ENCODE measurements at places on chromosomes 12 and 14. TPM values are rescaled to one million over a fixed set of nuclear protein-coding genes. Genes with fewer than 3 reads are reported as not detected.
A peak's percentile ranks its signal among the peaks of the same experiment; 100 is the strongest.

DNA sequence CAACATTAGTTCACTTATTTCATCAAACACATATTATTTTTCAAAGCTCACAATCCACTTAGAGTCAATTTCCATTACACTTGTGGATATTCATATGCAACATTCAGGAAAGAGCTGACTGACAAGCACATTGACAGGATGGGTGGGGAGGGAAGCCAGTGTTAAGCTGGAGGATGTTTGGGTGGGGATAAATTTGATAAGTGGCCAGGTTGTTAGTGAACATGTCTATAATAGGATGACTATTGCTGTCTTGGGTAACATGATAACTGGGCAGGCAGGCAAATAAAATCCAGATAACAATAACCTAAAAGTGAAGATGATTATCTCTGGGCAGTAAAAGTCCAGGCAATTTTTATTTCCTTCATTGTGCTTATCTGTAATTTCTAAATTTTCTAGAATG is 73.8 kb upstream of the OSBPL8 start:
- H3K4me1 ChIP-seq = peaks cover 25% of the 10 kb centered on the region
- H3K27me3 ChIP-seq = no peaks in the 10 kb centered on the region
- DNase-seq = no peak
- H3K27ac ChIP-seq = no peak overlapping the region
- no peak overlapping the region for H3K4me3 ChIP-seq
- H3K36me3 ChIP-seq = no peaks in the 10 kb centered on the region

DNA sequence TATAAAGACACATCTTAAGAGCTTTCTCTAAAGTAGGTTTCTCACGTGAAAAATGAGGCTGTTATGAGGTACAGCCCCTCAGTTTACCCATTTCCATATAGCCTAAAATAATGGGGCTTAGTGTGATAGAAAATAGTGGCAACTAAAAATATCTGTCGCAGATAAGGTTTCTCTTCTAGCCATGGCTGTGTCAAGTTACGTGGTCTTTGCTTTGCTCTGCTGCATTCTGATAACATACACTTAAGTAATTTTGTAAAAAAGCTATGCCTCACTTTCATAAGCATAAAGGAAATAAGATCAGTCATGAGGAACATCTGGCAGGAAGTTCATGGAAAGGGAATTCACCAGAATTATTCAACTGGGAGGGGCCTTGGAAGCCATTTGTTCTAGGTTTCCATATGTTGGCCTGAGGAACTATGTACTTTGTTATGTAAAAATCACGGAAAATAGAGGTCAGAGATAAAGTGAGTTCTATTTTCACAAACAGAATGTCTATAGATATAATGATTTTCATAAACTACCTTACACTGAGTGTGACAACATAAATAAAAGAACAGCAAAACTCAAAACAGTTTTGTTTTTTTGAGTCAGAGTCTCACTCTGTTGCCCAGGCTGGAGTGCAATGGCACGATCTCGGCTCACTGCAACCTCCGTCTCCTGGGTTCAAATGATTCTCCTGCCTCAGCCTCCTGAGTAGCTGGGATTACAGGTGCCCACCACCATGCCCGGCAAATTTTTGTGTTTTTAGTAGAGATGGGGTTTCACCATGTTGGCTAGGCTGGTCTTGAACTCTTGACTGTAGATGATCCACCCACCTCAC is 195.6 kb upstream of the KRR1 start:
- peaks cover 85% of the 10 kb centered on the region for H3K4me1 ChIP-seq
- H3K27me3 ChIP-seq = no peaks in the 10 kb centered on the region
- H3K36me3 ChIP-seq = no peaks in the 10 kb centered on the region
- peak overlapping the region; percentile 51 for H3K27ac ChIP-seq

DNA sequence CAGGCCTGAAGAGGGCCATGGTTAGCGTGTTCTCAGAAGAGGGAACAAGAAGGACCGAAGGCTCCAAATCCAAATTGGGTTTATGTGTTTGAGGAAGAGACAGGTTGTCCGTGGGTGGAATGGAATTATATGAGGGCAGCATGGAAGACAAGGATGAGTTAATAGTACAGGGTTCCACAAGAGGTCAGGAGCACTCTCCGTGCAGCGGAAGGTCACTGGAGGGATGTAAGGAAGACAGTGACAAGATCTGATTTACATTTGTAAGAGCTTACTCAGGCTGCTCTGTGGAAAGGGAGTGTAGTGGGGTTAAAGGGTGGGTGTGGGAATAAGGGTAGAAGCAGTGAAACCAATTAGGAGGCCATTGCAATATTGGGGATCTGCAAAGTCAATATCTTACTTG is 97.0 kb downstream of the TPH2 start:
- H3K27ac ChIP-seq = no peak overlapping the region
- H3K36me3 ChIP-seq = peaks cover 4% of the 10 kb centered on the region
- no peak overlapping the region for H3K4me3 ChIP-seq

DNA sequence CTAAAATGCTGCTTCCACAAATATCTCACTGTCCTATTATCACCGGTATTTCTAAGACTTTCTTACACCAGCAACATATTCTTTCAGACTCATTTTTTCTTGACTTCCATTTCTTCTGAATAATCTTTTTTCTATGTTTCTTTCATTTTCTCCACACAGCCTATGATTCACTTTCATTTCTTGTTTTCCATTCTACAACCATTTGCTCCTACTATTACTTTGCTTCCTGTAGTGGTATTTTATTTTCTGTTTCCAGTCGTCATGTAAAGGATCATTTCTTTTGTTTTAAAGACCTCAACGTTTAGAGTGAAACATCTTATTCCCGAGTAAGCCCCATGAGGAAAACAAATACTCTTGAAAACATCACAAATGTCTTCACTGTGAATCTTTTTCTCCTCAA is 182.2 kb upstream of the MDGA2 start:
- DNase-seq = no peak
- no peaks in the 10 kb centered on the region for H3K36me3 ChIP-seq
- no peaks in the 10 kb centered on the region for H3K4me1 ChIP-seq
- no peak overlapping the region for H3K4me3 ChIP-seq

DNA sequence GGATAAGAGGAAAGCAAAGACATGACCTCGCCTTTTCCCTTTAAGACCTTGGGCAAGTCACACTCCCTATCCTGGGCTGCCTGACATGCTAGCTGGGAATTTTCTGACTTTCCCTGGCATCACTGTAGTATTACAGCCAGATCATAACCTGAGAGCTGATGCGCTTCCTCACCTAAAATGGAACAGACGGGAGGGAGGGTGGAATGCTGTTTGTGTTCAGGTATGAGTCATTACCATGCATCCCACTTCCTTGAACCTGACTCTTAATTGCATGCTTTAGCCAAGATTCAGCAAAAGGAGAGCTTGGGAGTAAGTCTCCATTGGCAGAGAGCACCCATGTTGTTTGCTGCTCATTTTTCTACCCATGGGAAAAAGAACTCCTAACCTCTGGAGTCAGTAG is 156.5 kb downstream of the KCNK10 start:
- H3K36me3 ChIP-seq = peaks cover 3% of the 10 kb centered on the region
- no peak overlapping the region for H3K27ac ChIP-seq
- no peak for DNase-seq
- peaks cover 8% of the 10 kb centered on the region for H3K4me1 ChIP-seq
- no peak overlapping the region for H3K4me3 ChIP-seq

DNA sequence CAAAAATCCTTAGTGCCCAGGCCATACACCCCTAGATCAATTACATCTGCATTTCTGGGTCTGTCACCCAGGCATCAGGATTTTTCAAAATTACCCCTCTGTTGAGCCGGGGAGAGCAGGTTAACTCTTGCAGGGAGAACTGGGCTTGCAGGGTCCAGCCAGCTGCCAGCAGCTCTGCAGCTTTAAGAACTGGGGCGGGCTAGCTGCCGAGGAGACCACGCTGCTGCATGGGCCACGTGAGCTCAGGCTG is at the start of gene DGLUCY:
Gene DGLUCY, plus strand, starts transcription at position 245 of the 250 bp plus-strand sequence. CDS start 46,222 bp downstream, outside the sequence.
- H3K27ac ChIP-seq = peak within 1 kb of the TSS; percentile 95
- peak within 1 kb of the TSS; percentile 82 for H3K4me3 ChIP-seq
- H3K36me3 ChIP-seq = no peaks in the 10 kb centered on the region
- DNase-seq = no peak
- H3K27me3 ChIP-seq = no peaks in the 10 kb centered on the region

- no peaks in the 10 kb centered on the region for H3K36me3 ChIP-seq
- DNase-seq = no peak
- no peak overlapping the region for H3K27ac ChIP-seq
These were observed 154.7 kb downstream of the FBXL14 start for GRCh38 chr12:1439687-1440086.

DNA sequence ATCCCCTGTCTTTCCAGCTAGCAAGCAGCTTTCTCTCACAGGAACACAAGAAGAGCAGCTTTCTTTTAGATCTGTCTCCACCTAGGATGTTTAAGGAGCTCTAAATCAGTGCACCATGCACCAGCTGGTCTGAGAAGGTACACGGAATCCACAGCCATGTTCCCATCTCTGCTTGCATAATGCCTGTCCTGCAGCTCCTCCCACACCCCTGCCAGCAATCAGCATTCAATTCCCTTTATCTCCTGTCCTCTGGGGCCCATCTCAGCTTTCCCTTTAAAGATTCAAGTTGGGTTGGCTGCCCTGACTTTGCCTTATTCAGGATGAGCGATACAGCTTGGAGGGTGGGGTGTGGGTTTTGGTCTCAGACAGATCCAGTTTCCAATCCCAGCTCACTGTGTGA is 826.3 kb downstream of the BCL11B start:
- no peaks in the 10 kb centered on the region for H3K27me3 ChIP-seq
- no peak overlapping the region for H3K27ac ChIP-seq

GRCh38 chr12:125922330-125922729 is 857.1 kb downstream of the AACS start:
- H3K4me3 ChIP-seq = no peak overlapping the region
- no peak for DNase-seq
- H3K27me3 ChIP-seq = peaks cover 22% of the 10 kb centered on the region

DNA sequence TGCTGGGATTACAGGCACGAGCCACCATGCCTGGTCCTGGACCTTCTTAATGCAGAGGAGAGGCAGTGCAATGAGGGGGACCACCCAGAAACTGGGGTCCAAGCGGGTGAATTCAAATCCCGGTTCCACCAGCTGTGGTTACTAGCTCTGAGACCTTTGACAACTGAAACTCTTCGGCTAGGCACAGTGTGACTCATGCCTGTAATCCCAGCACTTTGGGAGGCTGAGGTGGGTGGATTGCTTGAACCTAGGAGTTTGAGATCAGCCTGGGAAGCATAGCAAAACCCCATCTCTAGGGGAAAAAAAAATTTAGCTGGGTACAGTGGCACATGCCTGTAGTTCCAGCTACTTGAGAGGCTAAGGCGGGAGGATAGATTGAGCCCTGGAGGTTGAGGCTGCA is 5.0 kb upstream of the CD4 start:
- DNase-seq = no peak
- H3K27me3 ChIP-seq = no peaks in the 10 kb centered on the region
- H3K27ac ChIP-seq = no peak overlapping the region
- H3K4me1 ChIP-seq = peaks cover 19% of the 10 kb centered on the region

DNA sequence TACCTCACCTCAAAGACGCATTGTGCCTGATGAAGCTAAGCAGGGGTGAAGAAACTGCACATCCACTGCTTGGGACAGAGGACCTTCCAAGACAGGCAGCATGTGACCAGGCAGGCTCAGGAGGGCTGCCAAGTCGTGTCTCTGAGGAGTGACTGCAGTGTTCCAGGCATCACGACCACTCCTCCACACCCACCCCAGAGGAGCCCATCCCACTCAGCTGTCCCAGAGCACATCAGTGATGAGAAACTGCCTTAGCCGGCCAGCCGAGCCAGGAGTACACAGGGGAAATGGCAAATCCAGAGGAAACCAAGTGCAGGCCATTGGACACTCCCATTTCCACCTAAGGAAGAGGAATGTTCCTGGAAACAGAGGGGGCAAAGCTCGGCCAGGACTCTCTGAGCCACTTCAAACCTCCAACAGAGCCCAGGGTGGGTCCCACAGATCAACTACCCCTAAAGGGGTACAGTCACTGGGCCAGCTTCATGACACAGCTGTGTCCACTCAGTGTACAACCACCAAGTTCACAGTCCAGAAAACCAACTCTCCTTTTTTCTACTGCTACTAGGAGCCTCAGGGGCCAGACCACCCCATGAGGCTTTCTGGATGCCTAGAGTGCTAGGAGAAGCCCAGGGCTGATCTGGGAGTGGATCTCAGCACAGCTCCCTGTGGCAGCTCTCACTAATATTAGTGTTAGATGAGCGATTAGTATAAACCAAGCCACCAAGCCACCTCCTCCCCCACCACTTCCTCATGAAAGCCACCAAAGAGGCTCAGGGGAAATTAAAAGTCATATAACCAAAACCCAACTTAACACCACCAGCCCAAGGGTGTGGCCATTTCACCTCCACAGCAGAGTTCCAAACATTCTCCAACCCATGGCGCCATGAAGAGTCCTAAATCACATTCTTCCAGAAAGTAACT is 15.4 kb downstream of the PXN start:
- no peak for DNase-seq
- H3K4me3 ChIP-seq = no peak overlapping the region
- H3K27ac ChIP-seq = no peak overlapping the region
- peaks cover 20% of the 10 kb centered on the region for H3K4me1 ChIP-seq
- H3K36me3 ChIP-seq = peaks cover 2% of the 10 kb centered on the region
- no peaks in the 10 kb centered on the region for H3K27me3 ChIP-seq

DNA sequence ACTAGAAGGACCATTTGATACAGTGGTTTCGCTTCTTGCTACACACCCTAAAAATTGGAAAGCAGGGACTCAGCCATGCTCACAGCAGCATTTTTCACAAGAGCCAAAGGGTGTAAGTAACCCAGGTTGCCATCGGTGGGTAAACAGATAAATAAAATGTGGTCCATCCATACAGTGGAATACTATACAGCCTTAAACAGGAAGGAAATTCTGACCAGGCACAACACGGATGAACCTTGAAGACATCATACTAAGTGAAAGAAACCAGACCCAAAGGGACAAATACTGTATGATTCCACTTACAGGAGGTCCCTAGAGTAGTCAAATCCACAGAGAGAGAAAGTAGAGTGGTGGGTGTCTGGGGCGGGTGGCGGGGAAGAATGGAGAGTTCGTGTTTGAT is 220.9 kb downstream of the PHETA1 start:
- peaks cover 2% of the 10 kb centered on the region for H3K27me3 ChIP-seq
- H3K36me3 ChIP-seq = no peaks in the 10 kb centered on the region
- no peak for DNase-seq
- H3K4me3 ChIP-seq = no peak overlapping the region

Gene GPX2
- total RNA-seq = not detected

Gene KRT83
- not detected for total RNA-seq

Gene KRT78
- not detected for total RNA-seq

Gene PLEKHD1
- 0.14 TPM for total RNA-seq

Gene DCN
- 17.9 TPM for total RNA-seq

Gene SMIM41
- total RNA-seq = not detected

Gene PAPLN
- 2.7 TPM for total RNA-seq

Gene SLC2A14
- total RNA-seq = 1.8 TPM

Gene CNTN1
- total RNA-seq = 0.77 TPM

Gene MYF6
- total RNA-seq = not detected

Gene RNASE7
- not detected for total RNA-seq

Gene BMAL2
- 8.0 TPM for total RNA-seq

Gene ZDHHC22
- total RNA-seq = 5.9 TPM

Gene KRT73
- total RNA-seq = not detected

Gene KLRK1
- total RNA-seq = not detected

Gene CCDC177
- 7.5 TPM for total RNA-seq

Gene MIP
- not detected for total RNA-seq

Measured in neural crest cell (in vitro differentiated cells).